ENCODE measurements at places on chromosomes 6 and 20.

DNA sequence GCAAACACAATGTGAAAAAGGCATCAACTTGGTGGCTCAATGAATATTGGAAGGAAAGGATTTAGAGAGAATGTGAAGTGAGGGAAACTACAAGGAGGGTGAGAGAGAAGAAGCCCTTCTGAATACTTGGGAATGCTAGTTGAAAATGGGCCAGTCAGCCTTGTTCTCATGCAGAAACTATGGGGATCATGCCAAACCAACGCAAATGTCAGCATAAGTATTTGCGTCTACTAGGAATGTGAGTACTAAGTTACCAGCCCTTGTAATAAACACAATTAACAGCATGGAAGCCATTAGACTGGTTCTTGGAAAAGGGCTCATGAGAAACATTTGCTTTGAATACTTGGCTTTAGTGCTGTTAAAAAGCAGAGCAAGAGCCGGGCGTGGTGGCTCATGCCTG is 54.9 kb upstream of the AIG1 start:
- no peak for DNase-seq

- no peak for DNase-seq
These were observed 11.2 kb downstream of the SLC22A2 start for GRCh38 chr6:160247457-160247883.

DNA sequence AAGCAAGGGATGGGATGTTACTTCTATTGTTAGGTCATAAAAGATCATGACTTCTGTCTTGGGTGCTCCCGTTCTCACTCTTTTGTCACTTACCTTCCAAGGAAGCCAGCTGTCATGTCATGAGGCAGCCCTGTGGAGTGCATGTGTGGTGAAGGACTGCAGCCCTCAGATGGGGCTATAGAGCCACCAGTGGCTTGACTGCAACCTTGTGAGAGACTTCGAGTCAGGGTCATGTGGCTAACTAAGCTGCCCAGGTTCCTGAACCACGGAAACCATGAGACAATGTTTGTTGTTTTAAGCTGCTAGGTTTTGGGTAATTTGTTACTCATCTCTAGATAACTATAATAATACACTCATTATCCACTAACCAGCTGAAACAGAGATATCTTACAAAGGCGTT is 477.1 kb downstream of the BTBD3 start:
- DNase-seq: no peak

GRCh38 chr6:33840048-33840926 is 36.5 kb upstream of the MLN start:
- peak; percentile 68 for DNase-seq

DNA sequence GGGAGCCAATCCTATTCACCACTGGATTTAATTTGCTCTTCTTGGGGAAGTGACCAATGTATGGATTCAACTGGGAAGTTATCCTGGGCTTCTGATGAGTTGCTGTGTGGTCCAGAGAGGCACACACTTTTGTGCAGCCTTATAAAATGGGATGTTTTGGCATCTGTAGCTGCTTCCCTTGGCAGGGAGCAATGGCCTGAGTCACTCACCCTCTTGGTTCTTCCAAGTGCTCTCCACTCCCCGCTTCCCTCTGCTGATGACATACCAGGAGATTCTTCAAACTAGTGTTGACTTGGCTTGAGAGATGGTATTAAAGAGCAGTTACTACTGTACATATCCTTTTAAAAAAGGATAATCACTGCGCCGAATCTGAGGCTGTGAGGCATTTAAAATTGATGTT is 105.8 kb downstream of the JARID2 start:
- DNase-seq: no peak

GRCh38 chr20:36060676-36061075 is 92.3 kb downstream of the CNBD2 start:
- no peak for DNase-seq

DNA sequence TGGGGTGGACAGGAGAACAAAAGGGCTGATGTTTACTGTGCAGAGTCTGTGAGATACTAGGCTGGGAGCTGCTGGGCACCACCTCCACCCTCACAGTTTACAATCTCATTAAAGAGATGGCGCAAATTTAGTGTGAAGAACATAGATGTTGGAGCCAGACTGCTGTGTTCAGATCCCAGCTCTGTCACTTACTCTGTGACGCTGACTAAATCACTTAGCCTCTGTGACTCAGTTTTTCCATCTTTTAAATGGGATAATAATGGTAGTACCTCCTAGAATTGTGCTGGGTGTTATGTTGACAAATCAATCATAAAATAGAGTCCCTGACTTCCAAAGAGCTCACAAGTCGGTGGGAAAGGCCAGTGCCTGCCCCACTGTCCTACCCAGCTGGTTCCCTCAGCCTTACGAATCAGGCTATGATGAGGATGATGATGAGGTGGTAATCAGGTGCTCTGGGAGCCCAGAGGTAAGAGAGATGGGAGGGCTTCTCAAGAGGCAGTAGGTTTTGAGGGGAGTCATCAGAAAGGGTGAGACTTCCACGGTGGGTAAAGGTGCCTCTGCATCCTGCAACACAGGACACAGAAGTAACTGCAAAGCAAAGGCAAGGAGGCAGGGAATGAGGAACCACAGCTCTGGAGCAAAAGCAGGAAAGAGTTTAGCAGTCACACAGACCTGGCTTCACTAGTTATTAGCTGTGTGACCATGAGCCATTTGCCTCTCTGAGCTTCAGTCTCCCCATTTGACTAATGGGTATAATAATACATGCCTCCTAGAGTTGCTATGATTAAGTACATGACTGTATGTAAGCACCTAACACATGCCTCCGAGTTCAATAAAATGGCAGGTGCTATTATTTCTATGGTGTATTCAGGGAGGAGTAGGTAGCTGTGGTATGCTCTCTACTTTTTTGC is 8.9 kb downstream of the FYN start:
- DNase-seq: no peak

- no peak for DNase-seq
These were observed 34.8 kb downstream of the NR2E1 start for GRCh38 chr6:108200631-108201030.

DNA sequence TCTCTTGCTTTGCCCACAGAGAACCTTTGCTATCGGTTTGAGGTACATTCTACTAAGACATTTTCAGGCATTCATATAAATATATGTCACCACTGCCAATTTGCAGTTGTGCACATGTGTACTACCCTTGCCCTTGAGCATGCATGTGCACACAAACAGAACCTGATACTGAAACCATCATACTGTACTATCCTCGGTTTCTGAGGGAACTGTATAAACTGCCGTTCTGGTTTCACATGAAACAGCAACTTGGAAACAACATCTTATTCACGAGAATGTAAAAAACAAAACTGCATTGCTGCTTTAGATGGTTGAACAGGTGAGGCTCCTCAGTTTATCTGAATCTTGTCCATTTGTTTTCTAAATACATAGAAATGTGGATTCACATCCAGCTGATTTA is 151.2 kb upstream of the TMEM170B start:
- DNase-seq: peak; percentile 89

- no peak for DNase-seq
These were observed 56.3 kb upstream of the PRL start for GRCh38 chr6:22353101-22353500.

- DNase-seq: no peak
These were observed 23.1 kb downstream of the ACOT13 start for GRCh38 chr6:24689964-24690363.

DNA sequence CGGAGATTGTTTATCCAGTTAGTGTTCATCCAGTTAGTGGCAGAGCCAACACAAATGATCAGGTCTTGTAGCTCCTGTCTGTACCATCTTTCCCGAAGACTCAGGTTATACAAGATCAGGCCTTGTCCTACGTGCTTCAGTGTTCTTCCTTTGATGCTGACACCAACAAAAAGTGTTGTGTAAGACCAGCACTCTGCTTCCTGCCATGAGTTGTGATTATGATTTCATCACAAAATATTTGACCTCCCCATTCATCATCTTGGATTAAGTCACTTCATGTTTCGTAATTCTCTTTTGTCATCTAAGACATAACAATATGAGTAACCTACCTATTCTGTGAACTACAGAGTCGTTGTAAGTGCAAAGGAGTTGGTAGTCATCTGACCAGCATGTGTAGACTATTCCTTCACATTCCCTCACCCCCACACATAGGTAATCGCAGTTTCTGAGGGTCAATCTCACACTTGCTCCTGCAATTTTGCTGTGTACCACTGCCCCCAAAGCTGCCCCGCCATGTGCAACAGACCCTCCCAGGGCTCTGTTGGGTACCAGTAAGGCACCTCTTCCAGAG is 135.6 kb upstream of the SLC22A23 start:
- DNase-seq: no peak

- no peak for DNase-seq
These were observed 28.1 kb downstream of the SLC52A3 start for GRCh38 chr20:740162-740561.

DNA sequence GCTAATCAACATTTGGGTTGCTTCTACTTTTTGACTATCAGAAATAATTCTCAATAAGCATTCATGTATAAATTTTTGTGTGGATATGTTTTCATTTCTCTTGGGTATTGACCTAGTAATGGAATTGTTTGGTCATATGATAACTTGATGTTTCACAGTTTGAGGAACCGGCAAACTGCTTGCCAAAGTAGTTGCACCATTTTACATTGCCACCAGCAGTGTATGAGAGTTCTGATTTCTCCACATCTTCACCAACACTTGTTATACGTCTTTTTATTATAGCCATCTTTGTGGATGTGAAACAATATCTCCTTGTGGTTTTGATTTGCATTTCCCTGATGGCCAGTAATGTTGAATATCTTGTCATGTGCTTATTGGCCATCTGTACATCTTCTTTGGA is 42.6 kb upstream of the TGM2 start:
- no peak for DNase-seq

- DNase-seq: peak; percentile 82
These were observed 160.6 kb downstream of the HIVEP2 start for GRCh38 chr6:142784344-142784743.

- no peak for DNase-seq
These were observed 279.1 kb downstream of the FARS2 start for GRCh38 chr6:5540370-5540769.

- no peak for DNase-seq
These were observed 32.1 kb downstream of the TGM2 start for GRCh38 chr20:38132910-38133501.

DNA sequence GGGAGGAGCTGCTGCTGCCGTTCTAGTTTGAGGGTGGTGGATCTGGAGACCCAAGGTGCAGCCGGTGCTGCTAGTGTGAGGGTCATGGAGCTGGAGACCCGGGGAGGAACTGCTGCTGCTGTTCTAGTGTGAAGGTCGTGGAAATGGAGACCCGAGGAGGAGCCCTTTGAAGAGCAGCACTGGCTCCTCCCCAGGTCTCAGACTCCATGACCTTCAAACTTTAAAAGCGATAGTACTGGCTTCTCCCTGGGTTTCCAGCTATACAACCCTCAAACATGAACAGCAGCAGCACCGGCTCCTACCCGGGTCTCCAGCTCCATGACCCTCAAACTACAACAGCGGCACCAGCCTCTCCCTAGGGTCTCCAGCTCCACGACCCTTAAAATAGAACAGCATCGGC is 15.5 kb downstream of the ULBP3 start:
- DNase-seq: no peak

DNA sequence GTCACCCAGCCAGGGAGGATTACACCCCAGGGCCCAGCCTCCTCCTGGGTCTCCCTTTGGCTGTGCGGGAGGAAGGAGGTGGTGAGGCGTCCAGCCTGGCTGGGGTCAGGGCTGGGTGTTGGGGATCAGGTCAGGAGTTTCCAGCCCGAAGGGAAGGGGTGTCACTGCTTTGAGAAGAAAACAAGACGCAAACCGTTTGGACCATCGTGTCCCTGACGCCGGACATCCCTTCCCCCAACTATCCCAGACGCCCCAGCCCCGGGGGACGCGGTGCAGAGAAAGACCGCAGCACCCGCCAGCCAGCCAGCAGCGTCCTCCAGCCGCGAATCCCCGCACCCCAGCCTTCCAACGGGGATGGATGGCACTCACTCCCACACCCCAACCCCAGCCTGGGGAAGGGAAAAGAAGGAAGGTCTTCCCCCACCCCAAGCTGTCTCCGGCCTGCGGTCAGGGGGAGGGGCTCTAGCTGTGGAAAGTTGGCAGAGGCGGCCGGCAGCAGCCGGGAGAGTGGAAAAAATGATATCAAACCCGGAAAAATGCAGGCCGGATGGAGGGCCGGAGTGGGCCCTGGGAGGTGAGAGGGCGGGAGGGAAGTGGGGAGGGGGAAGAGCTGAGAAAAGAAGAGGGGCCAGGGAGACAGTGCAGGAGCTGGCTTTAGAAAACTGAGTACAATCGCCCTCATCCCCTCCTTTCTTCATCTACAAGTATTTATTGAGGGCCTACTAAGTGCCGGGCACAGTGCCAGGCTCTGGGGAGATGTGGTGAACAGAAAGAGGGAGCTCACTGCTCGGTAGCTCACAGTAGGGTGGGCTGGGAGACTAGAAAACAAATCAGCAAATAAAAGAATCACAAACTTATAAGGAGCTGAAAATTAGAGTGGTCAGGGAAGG is 10.6 kb downstream of the REM1 start:
- no peak for DNase-seq

DNA sequence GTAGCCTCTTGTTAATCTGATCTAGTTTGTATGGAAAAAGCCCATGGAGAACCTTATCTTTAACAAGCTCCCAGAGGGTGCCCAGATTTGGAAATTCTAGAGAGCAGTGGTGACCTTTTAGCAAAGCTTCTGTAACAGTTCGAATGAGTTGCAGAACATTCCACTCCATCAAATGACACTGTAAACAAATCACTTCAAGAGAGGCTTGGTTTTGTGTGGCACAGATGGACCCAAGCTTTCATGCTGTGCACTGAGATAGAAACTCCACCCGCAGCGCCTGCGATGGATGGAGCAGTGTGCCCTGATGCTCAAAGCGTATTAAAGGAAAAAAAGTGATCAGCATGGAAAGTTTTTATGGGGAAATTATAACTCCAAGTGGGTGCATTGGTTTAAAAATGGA is 55.1 kb upstream of the ISM1 start:
- no peak for DNase-seq

DNA sequence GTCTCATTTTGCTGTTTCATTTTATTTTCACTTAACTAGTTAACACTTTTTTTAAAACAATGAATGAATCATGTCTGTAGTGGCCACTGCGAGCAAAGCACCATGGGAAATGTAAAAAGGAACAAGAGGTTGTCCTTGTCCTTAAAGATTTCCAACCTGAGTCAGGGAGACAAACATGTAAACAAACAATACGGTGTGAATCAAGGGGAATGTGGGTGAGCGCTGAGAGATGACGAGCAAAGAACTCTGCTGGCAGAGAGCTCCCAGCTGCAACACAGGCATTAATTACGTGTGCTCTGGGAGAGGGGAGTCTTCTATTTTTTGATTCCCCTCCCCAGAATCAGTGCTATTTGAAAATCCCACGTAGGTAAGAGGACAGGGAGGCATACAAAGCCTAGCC is 84.3 kb downstream of the ATXN1 start:
- no peak for DNase-seq

GRCh38 chr6:110399219-110400071 is 15.9 kb downstream of the DDO start:
- no peak for DNase-seq

- DNase-seq: no peak
These were observed 527.1 kb downstream of the QKI start for GRCh38 chr6:163941624-163941976.

Measured in GM12864 (cell line).